ENCODE measurements at places on chromosomes 5 and 9.

DNA sequence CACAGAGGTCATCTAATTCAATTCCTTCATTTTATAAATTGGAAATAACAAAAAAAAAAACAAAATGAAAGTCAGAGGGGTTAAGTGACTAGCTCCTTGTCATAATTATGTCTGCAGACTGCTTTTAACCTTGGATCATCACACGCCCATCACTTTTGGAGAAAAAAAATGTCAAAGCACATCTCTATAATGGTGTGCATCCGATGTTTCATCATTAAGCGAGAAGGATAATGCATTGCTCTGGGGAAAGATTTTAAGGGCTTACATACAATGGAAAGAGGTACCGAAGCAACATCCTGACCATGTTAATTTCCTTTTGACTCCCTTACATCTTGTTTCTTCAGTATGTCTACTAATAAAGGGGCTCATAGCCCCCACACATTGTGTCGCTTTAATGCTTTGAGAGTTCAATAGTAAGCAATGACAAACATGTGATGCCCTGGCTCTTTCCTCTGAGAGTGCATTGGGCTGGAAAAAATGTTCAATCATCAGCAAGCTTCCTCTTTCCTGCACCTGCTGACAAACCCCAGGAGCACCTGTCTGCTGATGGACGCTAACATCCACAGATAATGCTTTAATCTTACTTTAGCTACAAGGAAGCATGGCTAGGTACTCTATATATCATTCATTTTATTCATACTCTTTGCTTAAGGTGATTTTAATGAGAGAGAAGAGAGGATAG lies 242.2 kb downstream of the SMARCA2 start:
- DNase-seq: no peak

DNA sequence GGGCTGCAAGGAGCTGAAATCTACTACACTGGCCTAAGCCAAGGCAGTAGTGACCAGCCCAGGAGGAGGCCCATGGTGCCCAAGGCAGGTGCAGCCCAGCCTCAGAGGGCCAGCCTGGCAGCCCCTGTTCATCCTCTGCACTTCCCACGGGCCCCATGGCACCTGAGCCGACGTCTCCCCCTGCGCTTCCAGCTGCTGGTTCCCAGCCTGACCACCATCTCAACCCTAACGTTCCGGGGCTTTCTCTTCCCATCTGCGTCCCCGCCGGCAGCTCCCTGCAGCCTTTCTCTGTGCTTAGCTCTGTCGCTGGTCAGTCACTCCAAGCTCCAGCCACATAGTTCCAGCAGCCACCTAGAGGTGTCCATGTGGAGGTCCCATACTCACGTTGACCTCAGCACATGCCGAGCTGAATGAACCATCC lies 105.5 kb upstream of the LMX1B start:
- DNase-seq: no peak

GRCh38 chr9:133897675-133898074 lies 94.4 kb downstream of the VAV2 start:
- DNase-seq: no peak

GRCh38 chr5:177553671-177554429 lies 513 bp downstream of the FAM193B start:
- peak; percentile 24 for DNase-seq

- no peak for DNase-seq
These were observed 1072.4 kb upstream of the CDH9 start for GRCh38 chr5:28110781-28111180.

GRCh38 chr9:4986296-4986695 lies 1.2 kb downstream of the JAK2 start:
- DNase-seq: no peak

- no peak for DNase-seq
These were observed 94.3 kb downstream of the TMEM167A start for GRCh38 chr5:82982846-82983245.

DNA sequence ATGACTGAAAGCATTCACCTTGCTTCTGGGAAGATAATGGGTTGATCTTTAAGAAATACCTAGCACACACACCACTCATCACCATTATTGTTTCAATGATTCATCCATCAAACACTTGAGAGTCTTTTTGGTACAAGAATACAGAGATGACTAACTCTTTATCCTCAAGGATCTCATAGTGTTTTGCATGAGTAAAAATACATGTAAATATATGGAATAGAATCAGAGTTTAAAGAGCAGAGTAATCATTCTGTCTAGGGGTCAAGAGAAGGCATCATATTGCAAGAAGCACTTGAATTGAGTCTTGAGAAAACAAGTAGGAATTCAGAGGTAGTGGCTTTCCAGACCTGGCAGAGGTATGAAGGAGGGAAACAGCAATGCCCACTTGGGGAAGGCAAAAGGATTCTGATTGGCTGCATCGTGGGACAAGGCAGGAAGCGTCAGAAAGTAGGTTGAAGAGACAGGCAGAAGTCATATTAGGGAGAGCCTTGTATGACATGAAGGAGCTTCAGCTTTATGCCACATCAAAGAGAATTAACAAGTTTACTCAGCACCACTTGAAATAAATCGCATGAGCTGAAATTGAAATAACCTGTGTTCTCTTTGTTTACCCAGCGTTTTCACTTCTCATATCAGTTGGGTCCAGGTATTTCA lies 542.5 kb downstream of the TLE1 start:
- DNase-seq: no peak

DNA sequence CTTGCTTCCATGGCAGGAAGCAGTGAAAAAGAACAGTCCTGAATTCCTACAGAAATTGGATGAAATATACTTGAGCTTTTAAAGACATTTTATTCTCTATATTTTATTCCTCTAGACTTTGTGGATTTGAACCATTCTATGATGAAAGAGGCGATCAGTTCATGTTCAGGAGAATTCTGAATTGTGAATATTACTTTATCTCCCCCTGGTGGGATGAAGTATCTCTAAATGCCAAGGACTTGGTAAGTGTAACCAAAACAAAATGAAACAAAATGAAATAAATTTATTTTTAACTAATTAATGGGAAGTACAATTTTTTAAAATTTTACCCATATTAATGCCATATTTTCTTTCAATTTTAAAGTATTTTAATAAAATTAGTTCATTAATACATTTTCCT lies 34.1 kb downstream of the STARD4 start:
- DNase-seq: no peak

DNA sequence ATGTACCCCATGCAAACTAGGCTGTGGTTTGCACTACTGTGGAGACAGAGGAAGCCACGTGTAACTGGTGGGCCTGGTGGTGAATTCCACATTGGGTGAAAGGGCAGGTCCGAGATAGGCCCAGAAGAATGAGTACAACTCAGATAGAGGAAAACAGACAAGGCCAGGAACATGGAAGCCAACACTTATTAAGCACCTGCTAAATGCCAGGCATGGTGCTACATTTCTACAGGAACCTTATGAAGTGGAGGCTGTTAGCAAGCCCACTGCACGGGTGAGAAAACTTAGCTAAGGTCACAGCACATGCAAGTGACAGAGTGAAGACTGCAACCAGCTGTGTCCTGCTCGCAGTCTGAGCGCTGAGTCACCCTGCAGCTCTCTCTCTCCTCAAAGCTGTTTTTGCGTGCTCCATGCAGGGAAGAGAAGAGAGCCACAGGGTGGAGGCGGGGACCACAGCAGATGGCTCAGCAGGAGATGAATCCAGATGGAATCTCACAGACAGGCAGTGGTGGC lies 65.5 kb upstream of the SPTLC1 start:
- no peak for DNase-seq

DNA sequence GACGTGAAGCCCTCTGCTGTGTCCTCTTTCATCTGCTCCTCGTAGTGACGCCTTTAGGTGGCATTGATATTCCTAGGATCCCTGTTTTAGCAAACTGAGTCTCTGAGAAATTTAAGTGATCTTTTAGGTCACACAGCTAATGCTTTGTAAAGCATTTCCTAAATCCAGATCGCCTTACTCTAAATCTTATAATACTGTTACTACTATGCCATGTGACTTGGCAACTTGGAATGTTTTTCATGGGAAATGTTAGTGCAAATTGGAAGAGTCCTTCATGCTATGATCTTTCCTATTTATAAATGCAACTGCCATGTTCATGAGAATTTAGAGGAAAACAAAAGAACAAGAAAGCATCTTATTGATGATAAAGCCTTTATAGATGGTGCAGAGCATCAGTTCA lies 212.2 kb downstream of the TRIO start:
- DNase-seq: no peak

GRCh38 chr9:68919661-68920060 lies 94.3 kb downstream of the PRKACG start:
- DNase-seq: no peak

- DNase-seq: no peak
These were observed 115.9 kb downstream of the PIK3R1 start for GRCh38 chr5:68331192-68332079.

GRCh38 chr5:141654298-141654697 lies 3.1 kb upstream of the FCHSD1 start:
- no peak for DNase-seq

DNA sequence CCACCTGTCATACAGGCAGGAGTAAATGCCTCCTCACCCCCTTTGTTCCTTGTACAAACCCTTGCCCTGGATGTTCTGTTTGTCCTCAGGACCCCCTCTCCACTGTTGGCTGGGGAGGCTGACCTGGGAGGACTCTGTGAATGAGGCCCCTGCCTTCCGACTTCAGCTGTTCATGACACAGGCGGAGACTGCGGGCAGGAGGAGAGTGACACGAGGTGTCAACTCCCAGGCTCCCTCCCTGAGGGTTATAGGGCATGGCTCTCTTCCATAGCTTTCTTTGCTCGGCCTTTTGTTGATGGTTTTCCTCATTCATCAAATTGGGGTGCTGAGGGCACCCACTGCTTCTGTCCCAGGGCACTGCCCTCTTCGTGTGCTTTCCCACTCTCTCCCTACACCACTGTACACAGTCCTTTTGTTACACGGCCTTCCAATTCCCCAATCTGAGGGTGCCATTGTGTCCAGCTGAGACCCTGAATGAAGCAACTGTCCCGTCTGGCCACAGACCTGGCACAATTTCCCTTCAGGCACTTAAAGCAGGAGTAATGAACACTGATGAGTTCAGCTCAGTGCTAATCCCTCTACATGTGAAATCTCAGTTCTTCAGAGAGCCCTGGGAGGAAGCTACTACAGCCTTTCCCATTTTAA lies 33.8 kb downstream of the KCNIP1 start:
- no peak for DNase-seq

DNA sequence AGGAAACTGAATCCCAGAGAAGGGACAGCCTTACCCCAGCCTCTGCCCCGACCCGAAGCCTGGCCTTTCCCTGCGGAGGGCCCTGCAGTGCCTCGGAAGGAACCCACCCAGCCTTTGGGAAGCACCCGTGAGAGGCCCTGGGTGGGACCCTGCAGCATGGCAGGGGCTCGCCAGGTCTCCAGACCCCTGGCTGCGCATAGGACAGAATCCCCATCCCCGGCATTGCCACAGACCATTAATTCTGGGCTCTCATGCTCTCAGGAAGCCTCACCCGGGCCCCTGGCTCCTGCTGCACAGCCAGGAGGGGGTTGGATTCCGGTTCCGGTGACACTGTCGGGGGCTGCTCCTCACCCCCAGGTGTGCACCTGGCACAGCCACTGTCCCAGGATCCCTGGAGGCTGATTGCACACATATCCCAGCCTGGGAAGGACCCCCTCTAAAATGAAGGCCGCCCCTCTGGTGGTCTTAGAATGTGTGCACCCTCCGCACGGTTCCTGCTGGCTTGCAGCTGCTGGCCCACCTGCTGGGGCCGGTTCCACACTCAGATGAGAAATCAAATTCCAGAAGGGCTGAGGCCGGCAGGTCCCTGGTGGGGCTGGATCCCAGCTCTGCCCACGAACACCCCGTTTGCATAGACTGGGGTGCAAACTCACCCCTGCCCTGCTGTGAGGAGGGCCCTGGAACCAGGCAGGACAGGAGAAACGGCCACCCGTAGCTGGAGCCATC lies 4.7 kb downstream of the EGFL7 start:
- DNase-seq: no peak

GRCh38 chr9:97557606-97558095 lies 56.2 kb downstream of the TMOD1 start:
- DNase-seq: no peak

DNA sequence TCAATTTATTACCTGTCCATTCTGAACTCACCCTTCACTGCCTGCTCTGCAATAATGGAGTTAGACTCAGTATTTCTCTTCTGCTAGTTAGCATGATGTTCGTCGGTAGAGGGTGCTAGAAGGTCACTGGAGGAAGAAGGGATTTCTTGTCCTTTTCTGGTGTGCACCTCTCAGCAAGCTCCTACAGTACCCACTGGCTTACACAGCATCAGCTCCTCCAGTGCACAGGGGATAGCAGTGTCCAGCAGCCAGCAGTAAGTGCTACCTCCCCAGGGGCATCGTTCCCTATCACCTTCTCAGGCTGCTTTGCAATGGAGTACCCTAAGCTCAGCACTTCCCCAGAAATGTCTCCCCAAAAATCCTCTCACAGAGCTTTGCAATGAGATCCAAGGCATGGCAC lies 45.9 kb upstream of the APC start:
- DNase-seq: peak; percentile 77

DNA sequence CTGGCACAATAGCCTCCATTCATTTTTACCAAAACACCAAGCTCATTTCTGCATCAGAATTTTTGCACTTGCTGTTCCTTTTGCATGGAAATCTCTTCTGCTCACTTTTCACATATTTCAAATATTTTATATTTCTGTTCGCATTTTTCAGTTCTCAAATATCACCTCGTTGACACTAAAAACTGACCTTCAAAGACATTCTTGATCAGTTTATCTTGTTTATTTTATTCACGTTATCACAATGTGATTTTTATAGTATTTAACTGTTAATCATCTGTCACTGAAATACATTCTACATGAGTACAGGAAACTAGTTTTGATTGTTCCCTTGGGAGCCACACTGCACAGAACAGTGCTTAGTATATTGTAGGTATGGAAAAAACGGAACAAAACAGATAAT lies 29.6 kb downstream of the CDH10 start:
- no peak for DNase-seq

GRCh38 chr9:121394292-121394691 lies 24.2 kb upstream of the STOM start:
- no peak for DNase-seq

DNA sequence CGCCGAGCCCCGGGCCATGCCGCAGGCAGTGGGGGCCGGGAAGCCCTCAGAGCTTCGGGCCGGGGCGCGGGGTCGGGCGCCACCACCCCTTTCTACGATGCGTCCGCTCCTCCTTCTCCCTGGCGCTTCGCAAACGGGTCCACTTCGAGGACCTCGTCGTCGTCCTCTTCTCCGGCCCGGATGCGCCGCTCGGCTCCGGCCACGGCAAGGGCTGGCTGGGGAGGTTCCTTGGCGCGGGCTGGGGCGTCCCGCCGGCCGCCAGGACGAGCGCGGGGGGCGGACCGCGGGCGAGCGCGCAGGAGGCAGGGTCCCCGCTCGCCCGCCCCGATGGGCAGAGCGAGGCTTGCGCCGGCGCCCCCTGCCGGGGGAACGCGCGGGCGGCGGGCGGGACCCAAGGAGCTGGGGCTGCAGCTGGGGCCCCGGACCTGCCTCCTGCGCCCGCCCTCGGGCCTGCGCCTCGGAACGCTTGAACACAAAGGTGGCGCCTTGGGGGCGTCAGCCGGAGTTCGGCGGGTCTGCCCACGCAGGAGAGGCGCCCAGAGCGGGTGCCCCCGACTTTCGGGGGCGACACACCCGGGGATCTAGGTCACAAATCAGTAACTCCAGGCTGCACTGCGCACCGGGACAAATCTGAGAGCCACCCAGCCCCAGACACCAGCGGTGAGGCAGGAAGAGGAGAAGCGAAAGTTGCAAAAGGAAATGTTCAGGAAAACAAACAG lies at the start of gene ROR2:
Gene ROR2, minus strand, starts transcription at position 283 of the 719 bp plus-strand sequence.
- DNase-seq: no peak

GRCh38 chr9:14344941-14345353 lies 31.0 kb upstream of the NFIB start:
- no peak for DNase-seq

GRCh38 chr9:123843703-123844102 lies 86.2 kb downstream of the DENND1A start:
- DNase-seq: no peak

- no peak for DNase-seq
These were observed 27.3 kb upstream of the CEP72 start for GRCh38 chr5:584846-585245.

Data from hematopoietic multipotent progenitor cell treated with erythropoietin and hydrocortisone succinate and interleukin-3 and kit ligand, for 17 days (in vitro differentiated cells).